ENCODE measurements at places on chromosomes 6 and 20.

- DNase-seq = no peak
These were observed 712.0 kb upstream of the NRSN1 start for GRCh38 chr6:23414051-23414445.

DNA sequence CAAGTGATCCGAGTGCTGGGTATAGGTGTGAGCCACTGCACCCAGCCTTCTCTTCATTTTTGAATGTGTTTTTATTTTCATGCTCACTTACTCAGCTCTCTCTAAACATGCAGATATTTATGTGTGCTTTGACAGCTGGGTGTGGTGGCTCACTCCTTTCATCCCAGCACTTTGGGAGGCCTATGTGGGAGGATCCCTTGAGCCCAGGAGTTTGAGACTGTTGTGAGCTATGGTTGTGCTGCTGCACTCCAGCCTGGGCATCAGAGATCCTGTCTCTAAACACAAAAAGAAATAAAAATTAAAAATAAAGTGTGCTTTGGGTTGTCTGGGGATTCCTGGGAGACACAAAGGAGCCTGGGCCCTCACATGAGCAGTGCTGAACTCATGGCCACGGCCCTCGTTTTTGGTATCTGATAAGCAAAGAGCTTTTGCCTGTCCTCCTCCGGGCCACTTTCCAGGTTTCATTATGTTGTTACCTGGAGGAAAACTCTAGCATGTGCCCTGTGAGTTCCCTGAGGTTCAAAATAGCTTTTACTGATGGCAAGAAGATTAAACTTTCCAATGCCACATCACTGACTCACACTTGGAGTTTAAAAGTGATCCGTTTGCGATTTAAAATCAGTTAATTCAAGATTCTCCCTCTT, 78.5 kb downstream of the CD164 start:
- DNase-seq = no peak

- no peak for DNase-seq
These were observed 27.1 kb upstream of the SMOC2 start for GRCh38 chr6:168413856-168414255.

GRCh38 chr6:161921602-161922395, 647.9 kb upstream of the AGPAT4 start:
- DNase-seq = no peak

GRCh38 chr6:56581296-56581925, 61.3 kb downstream of the DST start:
- DNase-seq = no peak

- no peak for DNase-seq
These were observed 151.0 kb downstream of the ADAT2 start for GRCh38 chr6:143299253-143300166.

- no peak for DNase-seq
These were observed 399.6 kb downstream of the PTPRT start for GRCh38 chr20:42790111-42790510.

- no peak for DNase-seq
These were observed 17.5 kb downstream of the SRC start for GRCh38 chr20:37363221-37364012.

GRCh38 chr6:38065734-38066305, 246.3 kb downstream of the ZFAND3 start:
- DNase-seq = no peak

- DNase-seq = no peak
These were observed 126.6 kb downstream of the SIM1 start for GRCh38 chr6:100338090-100338489.

GRCh38 chr20:40489886-40490285, 199.2 kb downstream of the MAFB start:
- no peak for DNase-seq

GRCh38 chr20:57326667-57327455, 2.7 kb upstream of the SPO11 start:
- no peak for DNase-seq

DNA sequence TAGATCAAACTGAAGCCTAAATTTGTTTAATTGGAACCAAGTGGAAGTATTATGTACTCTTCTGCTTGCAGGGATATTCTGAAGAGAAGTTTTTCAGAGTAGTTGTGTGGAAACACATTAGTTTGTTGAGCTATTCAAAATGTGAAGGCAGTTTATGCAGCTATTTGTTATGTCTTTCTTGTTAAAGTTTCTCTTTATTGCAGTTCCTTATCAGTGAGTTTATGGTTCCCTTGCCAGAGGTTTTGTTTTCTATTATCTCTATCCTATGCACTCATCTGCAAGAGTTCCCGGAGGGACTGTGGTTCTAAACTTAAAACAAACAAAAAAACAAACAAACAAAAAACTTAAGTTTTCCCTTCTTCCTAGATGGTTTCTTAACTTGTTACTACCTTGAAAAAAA, 143.7 kb upstream of the SLC22A16 start:
- DNase-seq = no peak

GRCh38 chr6:42099340-42100028, 42.9 kb downstream of the C6orf132 start:
- DNase-seq = no peak

DNA sequence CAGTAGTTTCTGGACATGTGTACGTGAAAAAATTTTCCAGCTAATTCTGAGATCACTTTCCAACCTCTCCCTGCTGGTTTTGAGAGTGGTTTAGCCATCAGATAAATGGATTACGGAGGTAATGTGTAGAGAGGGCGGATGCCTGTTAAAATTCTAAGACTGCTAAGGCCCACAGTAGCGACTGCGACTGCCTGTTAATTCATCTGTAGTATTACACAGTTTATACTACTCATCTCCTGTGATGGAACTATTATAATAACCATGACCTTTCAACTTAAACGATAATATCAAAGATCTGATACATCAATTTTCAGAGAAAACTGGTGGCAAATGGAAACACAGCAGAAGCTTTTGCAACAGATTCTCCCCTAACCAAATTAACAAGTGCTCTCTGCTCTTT, 102.3 kb downstream of the IRF4 start:
- no peak for DNase-seq

DNA sequence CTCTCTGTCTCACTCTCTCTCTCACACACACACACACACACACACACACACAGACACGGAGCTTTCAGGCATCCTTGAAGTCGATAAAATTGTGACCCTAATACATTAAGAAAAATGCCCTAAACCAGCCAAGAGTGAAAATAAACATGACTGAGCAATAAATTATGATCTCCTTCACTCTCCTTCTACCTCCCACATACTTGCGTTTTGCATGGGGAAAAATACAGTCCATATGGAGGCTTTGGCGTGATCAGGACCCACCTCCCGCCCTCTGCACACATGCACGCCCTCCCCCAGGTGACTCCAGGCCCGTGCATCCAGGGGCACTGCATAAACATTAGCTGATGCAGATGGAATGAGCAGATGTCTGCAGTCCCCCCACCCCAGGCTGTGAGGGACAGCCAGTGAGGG, 114.2 kb upstream of the JARID2 start:
- no peak for DNase-seq

- no peak for DNase-seq
These were observed 31.2 kb downstream of the PLCG1 start for GRCh38 chr20:41168281-41169161.

GRCh38 chr6:142913036-142913510, 31.9 kb downstream of the HIVEP2 start:
- DNase-seq = no peak

- no peak for DNase-seq
These were observed 30.9 kb upstream of the RPP40 start for GRCh38 chr6:5034736-5035135.

DNA sequence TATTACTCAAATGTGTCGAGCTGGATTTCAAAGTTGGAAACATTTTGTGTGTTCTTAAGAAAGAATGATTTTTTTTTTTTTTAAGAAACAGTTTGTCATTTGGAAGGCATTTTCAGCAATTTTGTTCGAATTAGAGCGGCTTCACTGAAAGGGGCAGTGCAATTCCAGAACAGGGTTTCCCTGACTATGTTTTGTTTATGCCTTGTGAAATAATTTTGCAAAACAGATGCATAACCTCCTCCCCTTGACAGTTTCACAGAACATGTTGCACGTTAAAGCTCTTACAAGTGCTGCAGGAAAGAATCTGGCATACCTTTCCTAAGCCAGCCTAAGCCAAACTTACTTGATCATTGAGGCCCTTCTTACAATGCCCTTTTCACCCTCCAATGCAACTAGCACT, 216.0 kb upstream of the SSTR4 start:
- DNase-seq = no peak

- DNase-seq = peak; percentile 43
These were observed at the start of gene NHLRC1 for GRCh38 chr6:18122128-18123093. TSS of gene NHLRC1 (minus strand) at chr6:18122677. CDS start at chr6:18122606, 71 bp downstream.

DNA sequence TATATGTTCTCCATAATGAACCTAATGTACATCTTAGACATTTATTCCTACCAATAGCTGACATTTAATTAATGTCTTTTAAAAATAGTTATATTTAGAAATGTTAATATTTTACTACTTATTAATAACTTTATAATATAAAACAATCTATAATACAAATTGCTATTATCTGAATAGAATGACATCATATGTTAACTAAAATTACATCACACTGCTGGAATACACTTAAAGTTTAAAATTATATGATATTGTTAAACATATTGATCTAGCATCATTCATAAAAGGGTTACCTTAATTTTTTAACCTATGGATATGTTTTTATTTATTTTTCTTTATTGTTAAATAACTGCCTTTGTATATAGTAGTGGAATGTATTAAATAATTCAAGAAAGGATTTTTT, 660.2 kb upstream of the ADGRB3 start:
- DNase-seq = no peak

GRCh38 chr20:38888059-38888831, 38.0 kb upstream of the FAM83D start:
- DNase-seq = no peak

DNA sequence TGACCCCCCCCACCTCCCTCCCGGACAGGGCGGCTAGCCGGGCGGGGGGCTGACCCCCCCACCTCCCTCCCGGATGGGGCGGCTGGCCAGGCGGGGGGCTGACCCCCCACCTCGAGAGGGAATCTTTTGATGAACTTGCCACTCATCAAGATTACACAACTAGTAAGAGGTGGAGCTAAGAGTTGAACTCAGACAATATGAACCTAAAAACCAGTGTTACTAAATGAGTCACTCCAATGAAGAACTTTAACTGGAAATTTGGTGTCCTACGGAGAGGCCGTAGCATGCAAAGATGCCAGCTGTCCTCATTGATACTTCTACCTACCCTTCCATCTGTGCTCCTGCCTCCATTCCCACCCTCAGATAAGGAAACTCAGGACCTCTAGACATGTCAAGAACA, 42.8 kb downstream of the PFDN4 start:
- no peak for DNase-seq

GRCh38 chr20:48944663-48945297, 23.3 kb downstream of the ARFGEF2 start:
- DNase-seq = no peak

GRCh38 chr6:99609905-99610489, 3.4 kb downstream of the PRDM13 start:
- DNase-seq = no peak

DNA sequence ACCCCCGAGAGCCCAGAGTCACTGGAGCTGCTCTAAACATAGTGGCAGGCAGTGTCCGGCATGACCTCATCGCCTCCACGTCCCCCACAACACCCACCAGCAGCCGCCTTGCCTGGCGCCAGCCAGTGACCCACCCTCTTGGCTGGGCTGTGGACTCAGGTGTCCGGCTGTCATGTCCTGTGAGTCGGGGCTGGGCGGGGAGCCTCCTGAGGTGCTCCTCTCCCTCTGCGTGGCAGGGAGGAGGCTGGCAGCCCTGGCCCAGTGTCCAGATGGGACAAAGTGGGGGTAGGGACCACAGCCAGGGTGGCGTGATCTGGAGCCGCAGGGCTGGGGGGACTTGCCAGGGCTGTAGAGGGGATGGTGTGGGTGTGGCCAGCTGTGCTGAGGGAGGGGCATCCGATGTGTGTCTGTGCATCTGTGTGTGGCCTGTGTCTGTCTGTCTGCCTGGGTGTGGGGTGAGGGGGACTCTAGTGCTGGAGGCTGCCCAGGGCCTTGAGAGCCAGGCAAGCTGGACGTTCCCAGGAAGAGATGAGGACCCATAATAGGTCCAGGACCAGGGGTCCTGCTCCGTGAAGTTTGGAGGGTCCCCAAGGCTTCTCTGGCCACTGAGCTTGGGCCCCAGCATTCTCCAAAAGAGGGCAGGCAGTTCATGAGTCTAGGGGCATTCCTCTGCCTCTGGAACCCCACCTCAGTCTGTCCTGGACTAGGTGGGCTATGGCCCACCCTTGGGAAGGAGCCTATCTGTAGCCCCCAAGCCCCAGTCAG, 2.3 kb upstream of the SOX18 start:
- DNase-seq = no peak

DNA sequence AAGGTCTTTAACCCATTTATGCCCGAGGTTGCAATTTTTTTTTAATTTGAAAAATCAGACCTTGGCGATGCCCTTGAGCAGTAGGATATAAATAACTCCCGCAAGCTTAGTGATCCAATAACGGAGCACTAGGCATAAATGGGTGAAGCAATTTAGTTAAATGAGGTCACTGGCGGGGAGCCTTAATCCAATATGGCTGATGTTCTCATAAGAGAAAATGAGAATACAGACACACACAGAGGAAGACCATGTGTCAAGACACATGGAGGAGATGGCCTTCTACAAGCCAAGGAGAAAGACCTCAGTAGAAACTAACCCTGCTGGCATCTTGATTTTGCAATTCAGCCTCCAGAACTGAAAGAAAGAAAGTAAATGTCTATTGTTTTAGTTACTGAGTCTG, 735 bp downstream of the SIRPG start:
- DNase-seq = no peak

DNA sequence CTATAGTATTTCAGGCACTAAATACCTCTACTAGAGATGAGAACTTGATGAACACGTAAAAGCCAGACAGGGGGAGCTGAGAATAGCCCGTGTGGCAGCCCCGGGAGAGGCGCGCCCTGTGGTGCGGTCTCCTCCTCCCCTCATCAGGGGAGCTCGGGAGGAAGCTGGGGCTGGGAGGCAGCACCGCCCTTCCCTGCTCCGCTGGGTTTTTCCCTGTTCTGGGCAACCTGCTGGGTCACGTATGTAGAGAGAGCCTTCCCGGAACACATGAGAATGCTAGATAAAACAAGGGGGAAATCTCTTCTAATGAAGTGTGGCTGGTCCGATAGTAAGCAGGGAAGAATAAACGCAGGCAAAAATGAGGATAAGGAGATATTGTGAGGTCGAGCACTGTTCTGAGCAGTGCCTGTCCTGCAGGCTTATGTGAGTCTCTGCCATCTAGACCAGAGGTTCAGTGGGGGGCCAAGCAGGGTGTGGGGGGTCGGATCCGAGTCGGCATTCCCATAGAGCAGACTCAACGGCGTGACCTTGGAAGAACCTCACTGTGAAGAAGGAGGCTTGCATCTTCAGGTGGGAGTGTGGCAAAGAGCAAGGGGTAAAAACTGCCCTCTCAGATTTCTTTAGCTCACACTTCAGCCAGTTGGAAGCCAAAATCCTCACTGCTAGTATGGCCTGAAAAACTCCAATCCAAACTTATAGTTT, 13.4 kb upstream of the RPS6KA2 start:
- no peak for DNase-seq

DNA sequence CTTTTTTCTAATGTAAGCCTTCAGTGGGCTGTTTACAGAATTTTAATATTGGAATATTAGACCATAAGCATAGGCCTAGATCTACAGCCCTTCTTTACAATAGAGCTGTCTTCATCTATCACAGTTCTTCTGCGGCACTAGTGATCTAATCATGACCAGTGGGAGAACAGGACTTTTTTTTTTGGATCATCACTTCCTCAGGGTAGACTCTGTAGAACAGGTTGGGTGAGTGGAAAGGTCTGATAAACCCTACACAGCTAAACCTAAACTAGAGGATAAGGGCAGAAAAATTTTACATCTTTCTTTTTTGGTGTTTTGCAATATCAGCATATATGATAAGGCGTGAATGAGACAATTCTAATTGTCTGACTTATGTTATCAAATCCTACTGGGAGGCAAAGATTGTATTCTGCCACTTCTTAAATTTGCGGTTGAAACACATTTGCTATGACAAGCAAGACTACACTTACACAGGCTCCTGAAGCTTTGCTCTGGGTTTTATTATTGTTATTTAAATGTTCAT, 52.2 kb downstream of the GOPC start:
- no peak for DNase-seq
